ENCODE measurements at places on chromosomes 1 and 21.

GRCh38 chr1:93180723-93181613 is at the start of gene CCDC18:
Gene CCDC18 (plus strand): TSS chr1:93180724. CDS start chr1:93183362, 2,638 bp downstream.
- H3K27ac ChIP-seq: peak within 1 kb of the TSS; percentile 99
- peak within 1 kb of the TSS; percentile 92 for H3K4me3 ChIP-seq
- DNase-seq: no peak
- peaks cover 32% of the 10 kb centered on the region for H3K4me1 ChIP-seq
- H3K36me3 ChIP-seq: no peaks in the 10 kb centered on the region

GRCh38 chr1:186785503-186785902 is 43.2 kb upstream of the PLA2G4A start:
- no peaks in the 10 kb centered on the region for H3K27me3 ChIP-seq
- no peaks in the 10 kb centered on the region for H3K4me1 ChIP-seq
- H3K4me3 ChIP-seq: no peak overlapping the region
- no peaks in the 10 kb centered on the region for H3K36me3 ChIP-seq

DNA sequence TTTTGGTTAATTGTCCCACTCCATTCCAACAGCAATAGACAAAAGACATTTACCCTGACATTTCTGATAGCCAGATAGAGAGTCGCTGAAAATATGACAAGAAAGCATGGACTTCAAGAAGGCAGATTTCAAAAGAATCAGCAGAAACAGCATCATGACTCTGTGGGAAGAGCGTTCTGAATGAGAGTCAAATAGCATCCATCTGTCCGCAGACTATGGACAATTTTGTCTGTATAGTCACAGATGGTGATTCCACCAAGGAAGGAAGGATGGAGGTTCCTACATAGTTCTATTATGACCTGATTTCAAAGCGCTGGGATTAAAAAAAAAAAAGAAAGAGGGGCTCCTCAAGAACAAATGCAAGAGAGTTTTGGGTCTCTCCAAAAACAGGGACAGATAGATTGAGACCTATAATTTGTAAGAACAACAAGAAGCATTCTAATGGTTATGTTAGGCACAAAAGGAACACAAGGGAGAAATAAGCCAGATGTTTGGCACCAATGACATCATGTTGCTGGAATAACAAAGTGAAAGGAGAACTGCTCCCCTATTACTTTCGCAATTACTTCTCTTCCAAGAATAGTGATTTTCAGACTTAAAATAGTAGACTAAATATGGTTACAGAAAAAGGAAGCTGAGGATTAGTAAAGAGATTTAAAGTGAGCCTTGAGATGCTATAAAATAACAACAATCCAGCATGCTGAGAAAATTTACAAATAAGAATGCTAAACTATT is 28.5 kb downstream of the NIBAN1 start:
- no peak for DNase-seq
- H3K27me3 ChIP-seq: no peaks in the 10 kb centered on the region
- no peak overlapping the region for H3K4me3 ChIP-seq
- H3K4me1 ChIP-seq: no peaks in the 10 kb centered on the region
- no peaks in the 10 kb centered on the region for H3K36me3 ChIP-seq

- H3K36me3 ChIP-seq: peaks cover 3% of the 10 kb centered on the region
- no peak overlapping the region for H3K4me3 ChIP-seq
- DNase-seq: no peak
- no peaks in the 10 kb centered on the region for H3K27me3 ChIP-seq
These were observed 53.3 kb upstream of the MTR start for GRCh38 chr1:236741753-236742152.

DNA sequence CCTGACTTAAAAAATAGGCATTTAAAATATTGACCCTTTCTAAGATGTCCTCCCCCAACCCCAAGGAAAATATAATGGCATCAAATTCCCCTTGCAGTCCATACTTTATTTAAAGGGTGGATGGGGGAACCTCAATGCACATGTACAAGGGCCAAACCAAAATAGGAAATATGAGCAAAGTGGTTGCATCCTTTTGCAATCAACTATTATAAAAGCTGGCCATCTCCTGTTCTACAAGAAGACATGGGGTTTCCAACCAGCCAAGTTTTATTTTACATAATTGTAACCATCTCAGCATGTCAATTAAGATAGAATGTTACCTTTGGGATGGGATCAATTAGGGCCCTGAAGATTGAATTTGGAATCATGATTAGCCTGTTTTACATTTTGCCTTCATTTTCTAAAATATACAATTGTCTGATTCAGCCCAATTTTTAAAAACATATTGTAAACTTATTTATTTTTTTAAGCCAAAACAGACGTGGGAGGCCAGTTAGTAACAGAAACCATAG is 146.7 kb upstream of the NFIA start:
- no peak overlapping the region for H3K27ac ChIP-seq
- no peak overlapping the region for H3K4me3 ChIP-seq
- peaks cover 16% of the 10 kb centered on the region for H3K4me1 ChIP-seq
- DNase-seq: no peak
- H3K36me3 ChIP-seq: no peaks in the 10 kb centered on the region

DNA sequence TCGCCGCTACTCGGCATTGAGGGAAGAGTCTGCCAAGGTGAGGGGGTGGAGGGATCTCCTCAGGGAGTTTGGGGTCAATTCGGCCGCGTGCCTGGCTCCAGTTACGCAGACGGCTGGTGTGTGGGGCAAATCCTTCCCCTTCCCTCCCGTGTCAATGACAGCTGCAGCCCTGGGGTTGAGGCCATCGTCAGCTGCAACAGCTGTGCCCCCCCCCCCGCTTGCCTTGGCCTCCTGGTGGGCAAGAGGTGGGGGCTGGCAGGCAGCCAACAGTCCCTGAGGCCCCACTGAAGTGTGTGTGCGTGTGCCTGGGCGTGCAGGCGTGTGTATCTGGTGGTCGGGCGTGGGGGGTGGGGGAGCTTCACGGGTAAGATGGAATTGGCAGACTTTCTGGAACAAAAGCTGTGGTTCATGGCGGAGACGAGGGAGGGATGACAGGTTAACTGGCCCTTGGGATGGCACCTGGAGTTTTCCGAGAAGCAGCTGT is 25.6 kb downstream of the PPFIA4 start:
- H3K27me3 ChIP-seq: no peaks in the 10 kb centered on the region
- peaks cover 5% of the 10 kb centered on the region for H3K4me1 ChIP-seq
- no peak for DNase-seq
- H3K36me3 ChIP-seq: no peaks in the 10 kb centered on the region
- H3K27ac ChIP-seq: no peak overlapping the region

- DNase-seq: peak; percentile 16
- H3K27ac ChIP-seq: no peak overlapping the region
- H3K4me1 ChIP-seq: peaks cover 52% of the 10 kb centered on the region
- peaks cover 2% of the 10 kb centered on the region for H3K36me3 ChIP-seq
- peaks cover 70% of the 10 kb centered on the region for H3K27me3 ChIP-seq
These were observed 660 bp downstream of the PGBD5 start for GRCh38 chr1:230425252-230426091.

GRCh38 chr1:188719735-188720134 is 1757.9 kb downstream of the BRINP3 start:
- H3K4me3 ChIP-seq: no peak overlapping the region
- H3K36me3 ChIP-seq: no peaks in the 10 kb centered on the region
- DNase-seq: no peak
- peaks cover 2% of the 10 kb centered on the region for H3K27me3 ChIP-seq
- no peaks in the 10 kb centered on the region for H3K4me1 ChIP-seq

DNA sequence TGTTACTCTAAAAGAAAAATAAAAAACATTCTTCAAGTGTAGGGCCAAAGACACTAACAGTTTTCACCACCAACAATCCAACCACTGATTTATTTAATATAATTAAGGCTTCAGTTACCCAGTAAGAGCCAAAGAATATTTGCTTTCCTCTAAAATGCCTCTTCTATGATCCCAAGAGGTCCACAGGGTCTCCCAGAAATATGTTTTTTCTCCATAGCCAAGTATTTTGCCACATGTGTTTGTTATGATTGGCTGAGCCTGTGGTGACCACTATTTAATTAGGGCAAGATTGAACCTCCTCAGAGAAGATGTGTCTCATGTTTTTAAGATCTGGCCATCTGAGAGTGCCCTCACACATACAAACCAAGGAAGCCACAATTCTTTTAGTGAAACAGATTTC is 135.9 kb downstream of the TPR start:
- H3K27me3 ChIP-seq: no peaks in the 10 kb centered on the region
- H3K4me3 ChIP-seq: no peak overlapping the region
- H3K4me1 ChIP-seq: no peaks in the 10 kb centered on the region
- no peak overlapping the region for H3K27ac ChIP-seq
- H3K36me3 ChIP-seq: no peaks in the 10 kb centered on the region

DNA sequence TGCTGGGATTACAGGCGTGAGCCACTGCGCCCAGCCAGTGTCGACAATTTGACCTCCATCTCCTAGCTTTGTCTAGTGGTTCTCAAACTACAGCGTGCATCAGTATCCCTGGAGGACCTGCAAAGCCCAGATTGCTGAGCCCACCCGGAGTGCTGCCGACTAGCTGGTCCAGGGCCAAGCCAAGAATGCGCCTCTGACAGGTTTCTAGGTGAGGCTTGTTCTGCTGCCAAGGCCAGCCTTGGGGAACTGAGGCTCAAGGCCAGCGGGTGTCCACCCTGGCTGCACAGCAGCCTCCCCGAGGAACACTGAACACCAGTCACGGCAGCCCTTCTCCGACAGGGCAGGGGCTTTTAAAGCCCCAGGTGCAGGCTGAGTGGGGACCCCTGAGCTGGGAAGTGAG is 9.8 kb upstream of the PTTG1IP start:
- H3K4me1 ChIP-seq: no peaks in the 10 kb centered on the region
- no peaks in the 10 kb centered on the region for H3K36me3 ChIP-seq
- no peak for DNase-seq
- no peak overlapping the region for H3K27ac ChIP-seq
- peaks cover 9% of the 10 kb centered on the region for H3K27me3 ChIP-seq

GRCh38 chr1:10528066-10529014 is 53.6 kb downstream of the PEX14 start:
- peaks cover 51% of the 10 kb centered on the region for H3K27me3 ChIP-seq
- no peak overlapping the region for H3K27ac ChIP-seq
- peaks cover 31% of the 10 kb centered on the region for H3K4me1 ChIP-seq
- no peak for DNase-seq
- H3K36me3 ChIP-seq: no peaks in the 10 kb centered on the region

DNA sequence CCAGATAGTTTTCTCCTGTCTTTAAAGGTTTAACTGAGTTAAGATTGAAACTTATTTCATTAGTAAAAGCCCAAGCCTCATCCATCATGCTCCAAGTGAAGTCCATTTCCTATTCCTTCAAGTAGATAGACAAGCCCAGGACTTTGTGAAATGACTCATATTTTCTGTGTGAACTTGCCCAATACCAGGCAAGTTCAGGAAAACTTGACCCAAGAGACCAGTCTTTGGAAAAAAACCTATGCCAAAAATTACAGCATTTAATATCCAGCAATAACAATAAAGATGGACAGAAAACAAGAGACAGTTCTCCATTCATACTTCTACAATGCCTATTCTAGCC is 405 bp upstream of the RAB29 start:
- H3K27me3 ChIP-seq: peaks cover 67% of the 10 kb centered on the region
- H3K27ac ChIP-seq: no peak overlapping the region
- H3K4me1 ChIP-seq: peaks cover 14% of the 10 kb centered on the region
- H3K4me3 ChIP-seq: peak overlapping the region; percentile 95
- H3K36me3 ChIP-seq: peaks cover under 1% of the 10 kb centered on the region
- no peak for DNase-seq

GRCh38 chr21:29893687-29894086 is 46.1 kb downstream of the GRIK1 start:
- no peak overlapping the region for H3K27ac ChIP-seq
- H3K27me3 ChIP-seq: no peaks in the 10 kb centered on the region
- no peak overlapping the region for H3K4me3 ChIP-seq
- no peak for DNase-seq
- H3K4me1 ChIP-seq: no peaks in the 10 kb centered on the region
- H3K36me3 ChIP-seq: no peaks in the 10 kb centered on the region

DNA sequence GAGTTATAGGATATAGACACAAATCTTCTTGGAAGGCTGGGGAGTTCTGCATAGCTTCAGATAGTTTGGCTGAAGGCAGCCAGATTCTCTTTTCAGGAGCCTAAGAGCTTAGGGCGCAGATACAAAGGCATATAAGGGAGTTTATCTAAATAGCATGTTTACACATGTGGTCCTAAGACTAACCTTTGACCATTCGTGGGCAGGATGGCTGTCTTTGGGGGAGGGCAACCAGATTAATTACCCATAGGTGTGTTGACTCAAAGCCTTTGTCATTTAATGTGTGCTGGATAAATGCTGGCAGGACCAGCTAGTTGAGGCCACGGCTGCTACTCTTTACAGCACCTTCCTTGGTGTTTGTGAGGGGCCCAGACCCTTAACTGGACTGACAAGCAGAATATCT is 71.8 kb downstream of the IER5 start:
- no peaks in the 10 kb centered on the region for H3K36me3 ChIP-seq
- no peaks in the 10 kb centered on the region for H3K27me3 ChIP-seq
- no peaks in the 10 kb centered on the region for H3K4me1 ChIP-seq
- no peak for DNase-seq
- no peak overlapping the region for H3K4me3 ChIP-seq
- no peak overlapping the region for H3K27ac ChIP-seq

GRCh38 chr1:39758556-39759435 is 12.4 kb downstream of the OXCT2 start:
- no peak for DNase-seq
- no peaks in the 10 kb centered on the region for H3K27me3 ChIP-seq
- H3K27ac ChIP-seq: no peak overlapping the region

DNA sequence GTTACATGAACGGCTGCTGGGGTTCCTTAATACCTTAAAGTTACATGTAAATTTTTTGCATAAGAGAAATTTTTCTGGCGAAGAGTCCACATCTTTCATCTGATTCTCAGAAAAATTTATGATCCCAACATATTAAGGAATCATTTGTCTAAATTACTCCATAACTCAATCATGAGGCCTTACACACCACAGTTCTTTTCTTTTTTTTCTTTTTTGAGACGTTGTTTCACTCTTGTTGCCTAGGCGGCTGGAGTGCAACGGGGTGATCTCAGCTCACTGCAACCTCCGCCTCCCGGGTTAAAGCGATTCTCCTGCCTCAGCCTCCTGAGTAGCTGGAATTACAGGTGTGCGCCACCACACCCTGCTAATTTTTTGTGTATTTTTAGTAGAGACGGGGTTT is 2.1 kb upstream of the S100A11 start:
- peaks cover 23% of the 10 kb centered on the region for H3K4me1 ChIP-seq
- DNase-seq: no peak
- peaks cover 46% of the 10 kb centered on the region for H3K27me3 ChIP-seq
- no peak overlapping the region for H3K4me3 ChIP-seq
- no peak overlapping the region for H3K27ac ChIP-seq
- no peaks in the 10 kb centered on the region for H3K36me3 ChIP-seq

DNA sequence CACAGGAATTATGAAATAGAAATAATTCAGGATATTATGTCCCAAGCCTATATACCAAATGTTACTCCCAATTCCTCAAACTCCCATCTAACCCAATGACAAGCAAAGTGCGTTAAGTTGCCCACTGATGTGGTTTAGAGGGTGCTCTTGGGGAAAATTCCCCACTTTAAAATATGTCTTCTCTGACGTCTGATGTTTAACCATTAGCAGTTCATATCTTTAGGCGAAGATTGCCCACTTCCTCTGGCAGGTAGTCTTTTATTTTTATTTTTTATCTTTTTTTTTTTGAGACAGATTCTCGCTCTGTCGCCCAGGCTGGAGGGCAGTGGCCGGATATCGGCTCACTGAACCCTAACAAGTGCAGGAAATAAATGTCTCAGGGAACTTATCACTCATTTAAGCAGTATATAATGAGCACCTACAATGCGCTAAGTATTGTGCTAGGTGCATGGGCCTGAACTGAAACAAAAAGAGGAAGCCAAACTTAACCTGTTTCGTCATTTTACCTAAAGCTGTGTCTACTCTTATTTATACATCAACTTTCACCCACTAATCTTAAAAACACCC is 1.3 kb upstream of the LYST start:
- peak overlapping the region; percentile 96 for H3K4me3 ChIP-seq
- peaks cover 30% of the 10 kb centered on the region for H3K27me3 ChIP-seq
- no peak for DNase-seq
- H3K4me1 ChIP-seq: peaks cover 24% of the 10 kb centered on the region
- no peaks in the 10 kb centered on the region for H3K36me3 ChIP-seq
